ENCODE measurements at places on chromosomes 6 and 20.

DNA sequence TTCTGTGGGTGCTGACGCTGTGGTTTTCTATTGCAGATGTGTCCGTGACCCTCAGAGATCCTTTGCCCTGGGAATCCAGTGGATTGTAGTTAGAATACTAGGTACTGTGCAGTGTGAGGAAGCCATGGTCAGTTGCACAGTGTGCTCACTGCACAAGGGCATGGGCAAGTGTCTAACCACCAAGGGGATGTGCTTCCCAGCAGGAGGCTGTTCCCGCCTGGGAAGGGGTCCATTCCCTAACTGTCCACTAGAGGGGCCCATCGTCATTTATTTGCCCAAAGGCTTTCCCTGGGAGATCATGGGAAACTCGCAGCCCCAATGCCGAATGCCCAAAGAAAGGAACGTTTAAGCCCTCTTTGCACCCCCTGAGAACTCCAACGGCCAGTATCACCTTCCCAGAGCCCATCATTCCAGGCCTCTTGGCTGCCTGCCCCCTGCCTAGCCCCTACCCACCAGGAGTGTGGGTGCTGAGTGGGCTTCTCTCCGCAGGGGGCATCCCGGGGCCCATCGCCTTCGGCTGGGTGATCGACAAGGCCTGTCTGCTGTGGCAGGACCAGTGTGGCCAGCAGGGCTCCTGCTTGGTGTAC, 26.2 kb downstream of the SLCO4A1 start:
- DNase-seq: peak; percentile 31

- DNase-seq: peak; percentile 58
Observed at GRCh38 chr6:158564243-158565121, 4.6 kb downstream of the TMEM181 start.

DNA sequence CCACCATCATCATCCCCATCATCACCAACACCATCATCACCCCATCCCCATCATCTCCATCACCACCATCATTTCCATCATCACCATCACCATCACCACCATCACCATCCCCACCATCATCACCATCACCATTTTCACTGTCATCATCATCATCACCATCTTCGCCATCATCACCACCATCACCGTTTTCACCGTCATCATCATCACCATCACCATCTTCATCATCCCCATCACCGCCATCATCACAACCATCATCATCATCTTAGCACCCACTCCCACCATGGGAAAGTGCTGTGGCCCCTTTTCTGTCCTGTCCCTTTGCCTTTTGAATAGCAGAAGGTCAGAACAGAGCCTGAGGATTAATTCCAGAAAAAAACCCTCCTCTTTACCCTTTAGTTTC, 28.5 kb upstream of the GATA5 start:
- no peak for DNase-seq

- DNase-seq: peak; percentile 82
Observed at GRCh38 chr20:52974179-52974594, 2.0 kb downstream of the TSHZ2 start.

- DNase-seq: no peak
Observed at GRCh38 chr6:136015531-136015930, 164.0 kb downstream of the PDE7B start.

DNA sequence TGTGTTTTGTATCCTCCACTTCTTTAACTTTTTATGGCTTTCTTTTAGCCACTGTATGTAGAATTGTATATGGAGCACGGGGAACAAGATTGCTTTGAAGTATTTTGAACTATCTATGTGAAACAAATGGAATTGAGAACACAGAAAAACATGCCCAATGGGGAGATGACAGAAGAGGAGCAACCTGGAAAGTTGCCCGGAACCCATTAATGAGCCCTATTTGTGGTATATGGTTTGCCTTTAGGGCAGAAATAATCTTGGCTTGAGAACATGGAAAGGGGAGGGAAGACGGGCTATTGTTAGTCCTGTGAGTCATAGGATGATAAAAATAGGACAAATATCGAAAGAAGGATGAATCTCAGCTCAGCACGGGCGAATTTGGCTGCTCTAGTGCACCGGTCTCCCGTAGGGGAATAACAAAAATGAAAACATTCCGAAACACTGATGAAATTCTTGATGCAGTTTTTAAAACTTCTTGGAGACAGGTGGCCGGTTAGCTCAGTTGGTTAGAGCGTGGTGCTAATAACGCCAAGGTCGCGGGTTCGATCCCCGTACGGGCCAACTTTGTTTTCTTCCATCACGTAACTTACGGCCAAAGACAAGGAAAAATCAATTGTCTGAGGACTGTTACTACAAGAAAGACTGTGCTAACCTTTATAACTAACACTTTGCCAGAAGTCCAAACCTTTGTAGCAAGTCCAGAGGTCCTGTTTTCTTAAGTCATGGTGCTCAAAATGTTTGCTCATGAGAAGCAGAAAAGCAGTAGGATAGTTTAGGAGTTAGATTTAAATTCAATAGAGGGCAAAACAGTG, 15.7 kb downstream of the HMGN4 start:
- DNase-seq: peak; percentile 88

DNA sequence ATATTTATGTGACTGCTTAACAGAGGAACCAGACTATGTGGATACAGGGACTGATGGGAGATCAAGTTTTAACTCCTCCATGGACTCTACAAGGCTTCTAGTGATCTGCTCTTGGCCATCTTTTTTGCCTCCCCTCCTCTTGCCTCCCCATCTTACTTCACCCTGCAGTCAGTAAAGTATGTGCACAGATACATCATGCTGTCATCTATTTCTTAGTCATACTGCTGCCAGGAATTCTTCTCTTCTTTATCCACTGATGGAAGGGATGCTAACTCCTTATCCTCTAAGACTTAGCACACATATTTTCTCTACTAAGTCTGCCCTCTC, 27.6 kb upstream of the FAM83C start:
- DNase-seq: no peak

DNA sequence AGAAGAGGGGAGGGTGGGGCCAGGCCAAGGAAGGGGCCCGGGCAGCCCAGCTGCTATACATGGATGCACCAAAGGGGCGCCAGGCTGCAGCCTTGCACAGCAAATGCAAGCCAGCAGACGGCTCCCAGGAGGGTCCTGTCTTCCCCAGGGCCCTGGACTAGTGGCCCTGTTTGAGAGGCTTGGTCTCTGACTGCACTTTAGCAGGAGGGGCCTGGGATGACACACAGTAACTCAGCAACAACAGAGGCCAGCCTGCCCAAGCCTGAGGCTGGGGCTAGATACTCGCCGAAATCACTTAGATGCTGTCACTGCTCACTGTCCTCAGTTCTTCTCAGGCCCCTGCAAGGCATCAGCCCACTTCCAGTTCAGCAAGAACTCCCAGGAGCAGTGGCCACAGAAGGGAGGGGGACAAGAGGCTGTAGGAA, 73.5 kb downstream of the TRAM2 start:
- DNase-seq: no peak

DNA sequence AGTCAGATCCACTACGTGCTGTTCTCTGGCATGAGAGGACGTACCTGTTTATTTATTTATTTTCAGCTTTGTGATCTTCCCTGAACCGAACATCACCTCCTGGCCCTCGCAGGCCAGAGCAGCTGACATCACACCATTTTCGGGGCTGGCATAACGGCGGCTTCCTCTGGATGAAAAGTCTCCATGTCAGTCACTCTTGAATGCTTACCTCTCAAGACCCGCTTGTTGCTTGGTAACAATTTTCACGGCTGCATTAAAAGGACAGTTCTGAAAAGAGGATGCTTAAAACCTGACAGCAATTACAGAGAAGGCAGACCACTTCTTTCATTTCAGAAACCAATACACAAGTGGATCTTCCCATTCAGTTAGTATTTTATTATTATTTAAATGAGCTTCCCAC, 159.8 kb upstream of the CDH4 start:
- no peak for DNase-seq

- DNase-seq: no peak
Observed at GRCh38 chr20:22773344-22773743, 189.0 kb upstream of the FOXA2 start.

- no peak for DNase-seq
Observed at GRCh38 chr6:75145976-75146375, 59.9 kb downstream of the COL12A1 start.

DNA sequence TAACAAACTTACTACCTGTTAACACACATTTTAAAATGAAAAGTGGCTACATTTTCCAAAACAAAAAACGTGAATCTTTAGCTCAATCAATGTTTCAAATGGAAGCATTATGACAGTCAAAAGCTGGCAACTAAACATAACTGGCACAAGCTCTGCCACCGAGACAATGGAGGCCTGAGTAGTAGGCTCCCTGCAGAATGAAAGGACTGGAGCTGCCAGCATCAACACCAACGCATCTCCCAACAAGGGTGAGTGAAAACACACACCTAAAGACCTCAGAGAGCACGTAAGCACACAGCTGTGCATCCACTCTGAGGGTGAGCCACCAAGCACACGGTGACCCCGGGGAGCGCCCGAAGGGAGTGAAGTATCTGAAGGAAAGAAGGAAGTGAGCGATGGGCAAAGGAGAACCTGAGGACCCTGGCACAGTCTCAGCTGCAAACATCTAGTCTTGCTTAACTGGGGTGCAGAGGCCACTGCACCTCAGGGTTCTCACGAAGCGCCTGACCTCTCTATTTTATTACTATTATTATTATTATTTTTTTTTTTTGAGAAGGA, 1.6 kb upstream of the ADRM1 start:
- DNase-seq: no peak

GRCh38 chr6:1130709-1131108, 181.2 kb upstream of the FOXQ1 start:
- no peak for DNase-seq

DNA sequence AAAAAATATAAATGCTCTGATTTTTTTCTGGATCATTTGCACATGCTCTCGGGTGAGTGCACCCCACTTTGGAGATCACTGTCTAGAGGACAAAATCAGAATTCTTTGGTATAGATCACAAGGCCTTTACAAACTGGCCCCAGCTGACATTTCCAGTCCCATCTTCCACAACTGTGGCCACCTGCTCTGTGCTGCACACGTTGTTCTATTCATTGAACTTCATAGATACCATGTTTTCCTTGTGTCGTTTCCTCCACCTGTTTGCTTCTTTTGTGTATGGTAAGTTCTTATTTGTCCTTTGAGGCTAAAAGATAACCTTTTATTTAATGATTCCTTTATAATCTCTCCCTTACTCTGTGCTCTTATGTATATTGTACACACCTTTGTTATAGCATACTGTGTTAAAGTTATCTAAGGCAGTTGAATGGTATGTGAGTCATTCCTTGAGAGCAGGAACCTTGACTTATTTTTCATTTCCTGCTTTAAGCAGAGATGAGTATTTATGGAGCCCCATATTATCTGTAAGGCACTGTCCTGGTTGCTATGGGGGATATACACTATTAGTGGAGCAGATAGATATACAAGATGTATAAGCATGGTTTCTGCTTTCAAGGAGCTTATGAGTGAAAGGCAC, 12.0 kb upstream of the SLC17A5 start:
- DNase-seq: peak; percentile 67

DNA sequence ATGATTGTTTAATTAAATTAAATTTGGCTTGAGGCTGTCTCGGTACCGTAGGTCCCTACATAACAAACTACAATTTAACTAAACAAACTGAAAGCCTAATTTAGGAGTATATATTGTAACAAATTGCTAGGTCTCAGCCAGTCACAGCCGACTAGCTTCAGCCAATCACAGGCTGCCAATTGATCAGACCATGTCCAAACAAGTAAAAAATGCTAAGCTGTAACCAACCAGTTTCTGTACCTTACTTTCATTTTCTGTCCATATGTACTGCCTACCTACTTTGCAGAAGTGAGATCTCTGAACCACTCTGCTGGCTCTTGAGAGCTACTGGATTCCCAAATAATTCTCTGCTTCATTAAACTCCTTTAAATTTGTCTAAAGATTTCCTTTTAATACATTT, 648.0 kb upstream of the GJE1 start:
- peak; percentile 63 for DNase-seq

- DNase-seq: no peak
Observed at GRCh38 chr20:51994751-51995417, 192.6 kb upstream of the SALL4 start.

GRCh38 chr20:53581444-53582250, 12.0 kb downstream of the ZNF217 start:
- DNase-seq: peak; percentile 71

GRCh38 chr6:44225579-44226325, 2.4 kb downstream of the SLC29A1 start:
- no peak for DNase-seq

- DNase-seq: no peak
Observed at GRCh38 chr6:43671011-43671800, 16.4 kb downstream of the MRPS18A start.

DNA sequence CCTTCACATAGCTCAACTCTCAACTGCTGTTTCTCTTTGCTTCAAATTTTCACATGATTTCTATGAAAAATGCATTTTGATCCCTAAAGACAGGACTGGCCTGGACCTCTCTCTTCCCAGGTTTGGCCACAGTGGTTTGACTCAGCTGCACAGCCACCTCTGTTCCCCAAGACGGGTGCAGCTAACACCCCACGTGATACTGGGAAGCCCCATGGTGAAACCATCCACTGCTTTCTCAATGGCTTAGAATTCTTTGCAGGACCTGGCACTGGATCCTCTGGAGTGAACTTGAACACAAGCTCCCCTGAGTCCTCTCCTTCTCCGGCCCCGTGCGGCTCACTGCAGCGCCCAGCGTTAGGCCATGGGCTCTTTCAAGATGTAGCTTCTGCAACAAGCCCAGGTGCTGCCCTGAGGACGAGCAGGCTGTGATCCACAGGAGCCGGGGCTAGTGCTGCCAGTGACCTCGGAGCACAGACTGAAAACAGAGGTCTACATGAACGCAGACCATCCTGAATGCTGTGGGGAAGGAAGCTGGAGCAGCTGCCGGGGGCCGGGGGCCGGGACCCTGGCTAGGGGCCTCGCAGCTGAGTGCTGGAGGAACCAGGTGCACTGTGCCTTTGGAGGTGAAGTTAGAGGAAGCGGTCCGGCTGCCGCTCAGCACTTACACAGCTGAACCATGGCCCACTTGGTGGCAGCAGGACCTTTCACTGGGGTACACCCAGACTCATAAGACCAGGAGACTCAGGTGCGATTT, 58.8 kb upstream of the MPC1 start:
- no peak for DNase-seq

- no peak for DNase-seq
Observed at GRCh38 chr6:140201787-140202458, 827.5 kb upstream of the CITED2 start.

- DNase-seq: no peak
Observed at GRCh38 chr6:165626711-165627110, 36.3 kb downstream of the PDE10A start.

DNA sequence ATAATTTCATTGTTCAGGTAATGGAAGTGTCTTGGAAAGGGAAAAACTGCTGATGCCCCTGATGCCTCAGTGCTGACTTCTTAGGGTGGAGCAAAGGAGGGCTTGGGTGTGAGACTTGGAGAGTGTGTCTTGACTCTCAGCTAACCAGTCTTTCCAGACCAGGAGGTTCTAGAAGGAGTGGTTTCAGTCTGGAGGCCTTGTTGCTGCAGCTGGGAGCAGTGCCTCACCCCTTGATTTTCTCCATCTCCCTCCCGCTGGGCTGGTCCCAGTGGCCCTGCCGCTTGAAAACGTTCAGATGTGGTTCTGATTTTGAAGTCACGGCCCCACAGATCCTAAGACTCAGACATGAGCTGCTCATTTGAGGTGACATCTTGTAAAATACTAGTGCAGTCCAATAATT, 5.4 kb downstream of the DSP start:
- no peak for DNase-seq

Measured in activated CD4-positive, alpha-beta T cell treated with anti-CD3 and anti-CD28 coated beads, Interleukin-10, Interleukin-2, amounts not matched to agents 100 ng/mL and 50 ng/mL, durations not matched to agents 16 hours and 8 hours (primary cell).